Ammon's horn (tissue), 1 donor: ENCODE measurements at places on chromosomes 2 and 18.

GRCh38 chr2:134391751-134392160 lies 137.9 kb downstream of the MGAT5 start:
- no peak for DNase-seq

- DNase-seq: peak; percentile 10
Observed at GRCh38 chr2:212005085-212005671, 533.4 kb downstream of the ERBB4 start.

- DNase-seq: peak; percentile 58
Observed at GRCh38 chr2:174683392-174683759, 80.9 kb downstream of the CHRNA1 start.

- no peak for DNase-seq
Observed at GRCh38 chr2:177289824-177290628, 25.5 kb upstream of the NFE2L2 start.

DNA sequence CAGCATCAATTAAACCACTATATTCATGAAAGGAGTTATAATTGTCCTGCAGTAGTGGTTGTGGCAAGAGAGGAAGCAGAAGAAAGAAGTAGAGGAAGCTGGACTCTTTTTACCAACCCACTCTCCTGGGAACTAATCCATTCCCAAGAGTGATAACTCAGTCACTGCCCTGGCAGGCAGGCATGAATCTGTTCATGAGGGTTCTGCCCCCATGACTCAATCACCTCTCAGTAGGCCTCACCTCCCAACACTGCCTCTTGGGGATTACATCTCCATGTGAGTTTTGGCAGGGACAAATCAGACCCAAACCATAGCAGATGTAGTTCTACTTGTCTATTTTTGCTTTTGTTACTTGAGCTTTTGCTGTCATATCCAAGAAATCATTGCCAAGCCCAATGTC lies 232.7 kb upstream of the MAP2 start:
- DNase-seq: no peak

- DNase-seq: no peak
Observed at GRCh38 chr2:20157193-20157891, 67.6 kb downstream of the SDC1 start.

DNA sequence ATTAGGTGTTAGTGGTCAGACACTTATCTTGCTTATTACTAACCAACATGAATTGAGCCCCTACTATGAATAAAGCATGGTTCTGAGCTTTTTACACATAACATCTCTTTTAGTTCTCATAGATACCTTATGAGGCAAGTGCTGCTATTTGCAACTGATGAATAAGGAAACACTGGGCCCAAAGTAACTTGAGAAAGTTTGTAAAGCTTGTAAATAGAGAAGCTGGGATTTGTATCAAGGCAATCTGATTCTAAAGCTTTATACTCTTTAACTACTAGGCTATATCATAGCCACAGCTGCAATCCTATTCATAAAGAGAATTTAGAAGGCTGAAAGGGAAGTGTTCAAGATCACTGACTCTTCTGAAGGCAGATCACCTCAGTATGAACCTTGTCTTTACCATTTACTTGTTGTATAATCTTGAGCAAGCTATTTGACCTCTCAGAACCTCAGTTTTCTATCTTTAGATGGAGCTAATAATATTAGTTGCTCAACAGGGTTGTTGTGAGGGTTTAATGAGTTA lies 60.4 kb downstream of the ABCB11 start:
- DNase-seq: no peak

GRCh38 chr2:47226132-47226922 lies 71.2 kb upstream of the STPG4 start:
- no peak for DNase-seq

DNA sequence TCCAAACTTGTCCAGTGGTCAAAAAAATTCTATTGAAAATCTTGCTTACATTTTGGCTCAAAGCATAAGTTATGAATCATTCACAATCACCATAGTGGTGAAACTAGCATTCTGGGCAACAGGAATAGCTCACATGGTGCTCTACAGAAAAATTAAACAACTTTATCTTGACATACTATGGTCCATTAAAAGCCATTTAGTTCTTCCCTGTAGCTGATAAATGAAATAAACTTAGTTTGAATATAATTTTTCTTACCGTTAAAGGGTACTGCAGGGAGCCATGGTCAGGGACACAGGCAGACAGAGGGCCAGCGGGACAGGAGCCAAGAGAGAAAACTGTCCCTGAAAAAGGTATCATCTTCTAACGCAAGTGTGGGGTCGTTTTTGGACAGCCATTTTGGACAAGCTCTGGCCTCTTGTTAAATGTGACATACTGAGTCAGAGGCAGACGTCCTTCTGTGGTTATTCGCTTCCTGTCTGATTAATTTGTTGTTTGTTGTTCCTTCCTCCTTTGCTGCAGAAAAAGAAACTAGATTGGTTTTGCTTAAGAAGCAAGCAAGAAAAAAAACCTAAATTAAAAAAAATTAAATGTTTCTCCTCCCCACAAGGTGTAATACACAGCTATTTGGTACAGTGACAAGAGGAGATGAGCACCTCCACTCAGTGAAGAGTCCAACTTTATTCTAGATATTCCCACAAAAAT lies at the start of gene WIPF1:
Gene WIPF1 (minus strand): TSS at position 460 of the 703 bp plus-strand sequence. CDS start 12,231 bp downstream, outside the sequence.
- peak; percentile 50 for DNase-seq

GRCh38 chr2:127408807-127409099 lies 9.5 kb upstream of the PROC start:
- no peak for DNase-seq

GRCh38 chr2:167972020-167972419 lies 275.4 kb downstream of the STK39 start:
- no peak for DNase-seq

- DNase-seq: no peak
Observed at GRCh38 chr18:58226429-58226828, 182.4 kb downstream of the NEDD4L start.

GRCh38 chr18:27808683-27809082 lies 368.2 kb downstream of the CDH2 start:
- no peak for DNase-seq

DNA sequence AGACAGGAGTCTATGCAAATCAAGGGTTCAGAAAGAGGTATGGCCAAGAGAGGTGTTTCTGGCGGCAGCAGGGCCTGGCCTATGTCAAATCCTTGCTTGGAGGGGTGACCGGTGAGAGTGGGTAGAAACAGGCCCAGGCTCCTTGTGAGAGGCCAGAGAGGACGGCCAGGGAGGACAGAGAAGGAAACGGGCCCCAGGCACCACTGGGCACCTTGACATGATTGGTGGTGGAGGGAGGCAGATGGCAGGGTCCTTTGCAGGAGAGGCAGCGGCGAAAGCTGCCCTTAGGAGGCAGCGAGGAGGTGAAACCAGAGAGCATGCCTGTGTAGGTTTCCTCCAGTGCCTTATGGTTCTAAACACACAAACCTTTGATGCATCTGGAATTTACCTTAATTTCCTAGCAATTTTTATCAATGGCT lies 6.2 kb downstream of the RAMP1 start:
- no peak for DNase-seq

DNA sequence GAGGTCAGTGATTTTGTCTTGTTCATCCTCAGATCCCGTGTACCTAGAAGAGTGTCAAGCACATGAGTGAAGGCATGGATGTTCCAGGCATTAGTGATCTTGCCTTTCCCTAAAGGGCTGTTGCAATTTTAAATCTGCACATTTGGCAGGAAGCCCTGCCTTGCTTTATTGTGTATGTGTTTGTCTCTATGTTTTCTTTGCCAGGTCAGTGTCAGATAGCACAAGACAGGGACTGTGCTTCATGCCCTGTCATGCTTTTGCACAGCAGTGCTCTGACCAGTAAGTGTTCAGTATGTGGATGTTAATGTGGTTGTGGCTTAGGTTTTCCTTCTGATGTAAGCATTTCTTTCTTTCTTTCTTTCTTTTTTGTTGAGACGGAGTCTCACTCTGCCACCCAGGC lies 131.5 kb downstream of the RGPD3 start:
- DNase-seq: no peak

DNA sequence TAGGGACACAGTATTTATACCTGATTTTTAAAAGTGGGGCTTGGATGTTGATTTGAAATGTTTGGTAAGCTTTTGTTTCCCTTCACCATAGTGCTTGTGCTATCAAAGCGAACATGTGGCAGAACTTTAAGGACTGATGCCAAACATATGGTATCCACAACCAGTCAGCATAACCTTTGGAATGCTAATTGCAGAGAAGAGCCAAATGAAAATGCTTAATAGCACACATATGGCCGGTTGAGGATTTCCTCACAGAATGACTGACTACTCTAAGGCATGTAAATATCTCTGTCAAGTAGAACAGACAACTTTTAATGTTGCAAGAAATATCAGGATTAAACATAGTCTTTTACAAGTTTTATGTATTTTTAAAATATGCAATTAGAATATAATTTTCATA lies 120.9 kb upstream of the COL3A1 start:
- DNase-seq: peak; percentile 45

- DNase-seq: no peak
Observed at GRCh38 chr2:233173115-233173514, 78.4 kb upstream of the ATG16L1 start.

DNA sequence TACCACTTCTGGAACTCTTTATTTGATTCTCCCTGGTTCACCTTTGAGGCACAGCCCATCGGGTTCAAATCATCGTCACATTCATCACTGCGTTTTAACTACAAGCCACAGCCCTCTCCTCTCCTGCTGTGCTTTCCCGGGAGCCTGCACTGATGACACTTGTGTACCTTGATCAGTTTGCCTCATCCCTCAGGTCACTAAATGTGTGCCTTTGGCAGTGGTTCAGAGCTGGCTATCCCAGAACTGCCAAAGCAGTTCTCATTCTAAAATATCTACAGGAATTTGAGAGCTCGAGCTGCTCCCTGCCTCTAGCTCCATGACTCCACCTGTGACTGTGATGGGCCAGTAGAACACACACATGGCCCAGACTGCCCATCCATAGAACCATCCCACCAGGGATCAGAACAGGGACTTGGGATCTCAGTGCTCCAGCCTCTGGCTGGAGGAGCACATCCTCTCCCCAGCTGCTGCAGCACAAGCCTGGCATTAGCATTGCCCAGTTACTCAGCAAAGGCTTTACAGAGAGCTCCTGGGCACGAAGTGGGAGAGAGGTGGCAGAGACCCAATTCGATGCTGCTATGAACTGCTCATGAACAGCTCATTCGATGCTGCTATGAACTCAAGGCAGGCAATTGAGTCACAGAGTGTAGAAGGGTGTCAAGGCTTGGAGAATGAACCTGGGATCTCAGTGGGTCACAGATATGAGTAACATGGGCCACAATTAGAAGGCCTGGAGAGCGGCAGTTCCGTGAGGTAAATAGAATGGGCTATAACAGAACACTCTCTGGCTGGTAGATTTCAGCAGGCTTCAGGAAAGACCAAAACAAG lies 41.9 kb downstream of the EVA1A start:
- DNase-seq: no peak

DNA sequence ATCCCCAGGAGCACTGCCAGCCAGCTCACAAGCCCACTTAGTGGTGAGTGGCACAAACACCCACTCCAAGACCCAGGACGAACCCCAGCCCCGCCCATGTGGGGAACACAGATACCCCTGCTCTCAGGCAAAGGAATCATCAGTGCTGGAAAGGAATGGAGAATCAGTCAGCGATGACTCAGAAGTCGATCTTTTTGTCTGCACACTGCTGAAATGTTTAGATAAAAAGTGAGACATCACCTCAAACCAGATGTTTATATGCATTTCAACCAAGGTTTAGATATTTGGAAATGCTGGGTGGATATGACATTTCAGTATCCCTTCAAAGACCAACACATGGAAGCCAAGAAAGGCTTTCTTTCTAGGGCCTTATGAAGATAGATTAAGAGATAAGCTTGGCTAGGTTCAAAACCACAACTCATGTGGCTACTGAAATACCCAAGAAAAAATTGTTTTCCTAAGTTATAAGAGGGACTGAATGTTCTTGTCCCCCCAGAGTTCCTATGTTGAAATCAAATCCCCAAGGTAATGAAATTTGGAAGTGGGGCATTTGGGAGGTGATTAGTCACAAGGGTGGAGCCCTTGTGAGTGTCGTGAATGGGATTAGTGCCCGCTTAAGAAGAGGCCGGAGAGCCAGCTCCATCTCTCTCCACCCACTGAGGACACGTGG lies 43.7 kb downstream of the POU3F3 start:
- DNase-seq: no peak

DNA sequence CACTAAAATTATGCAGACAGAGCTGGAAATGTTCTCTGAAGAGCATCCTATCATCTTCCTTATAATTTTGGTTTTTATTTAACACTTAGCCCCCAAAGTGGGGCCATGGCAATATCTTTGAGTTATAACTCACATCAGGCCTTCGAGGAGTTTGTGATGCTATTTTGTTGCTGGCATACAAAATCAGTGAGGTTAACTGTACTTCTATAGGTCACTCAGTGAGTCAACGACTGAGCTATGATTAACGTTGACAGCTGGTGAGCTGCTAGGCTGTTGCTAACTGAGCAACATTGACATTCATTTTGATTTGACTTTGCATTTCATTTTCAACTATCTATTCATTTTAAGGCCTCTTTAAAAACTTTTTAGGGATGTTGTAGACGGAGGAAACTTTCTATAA lies 50.0 kb downstream of the GPD2 start:
- DNase-seq: no peak

- DNase-seq: no peak
Observed at GRCh38 chr18:39232490-39232889, 1666.9 kb upstream of the CELF4 start.

GRCh38 chr2:191692502-191693115 lies 14.7 kb downstream of the NABP1 start:
- DNase-seq: no peak

DNA sequence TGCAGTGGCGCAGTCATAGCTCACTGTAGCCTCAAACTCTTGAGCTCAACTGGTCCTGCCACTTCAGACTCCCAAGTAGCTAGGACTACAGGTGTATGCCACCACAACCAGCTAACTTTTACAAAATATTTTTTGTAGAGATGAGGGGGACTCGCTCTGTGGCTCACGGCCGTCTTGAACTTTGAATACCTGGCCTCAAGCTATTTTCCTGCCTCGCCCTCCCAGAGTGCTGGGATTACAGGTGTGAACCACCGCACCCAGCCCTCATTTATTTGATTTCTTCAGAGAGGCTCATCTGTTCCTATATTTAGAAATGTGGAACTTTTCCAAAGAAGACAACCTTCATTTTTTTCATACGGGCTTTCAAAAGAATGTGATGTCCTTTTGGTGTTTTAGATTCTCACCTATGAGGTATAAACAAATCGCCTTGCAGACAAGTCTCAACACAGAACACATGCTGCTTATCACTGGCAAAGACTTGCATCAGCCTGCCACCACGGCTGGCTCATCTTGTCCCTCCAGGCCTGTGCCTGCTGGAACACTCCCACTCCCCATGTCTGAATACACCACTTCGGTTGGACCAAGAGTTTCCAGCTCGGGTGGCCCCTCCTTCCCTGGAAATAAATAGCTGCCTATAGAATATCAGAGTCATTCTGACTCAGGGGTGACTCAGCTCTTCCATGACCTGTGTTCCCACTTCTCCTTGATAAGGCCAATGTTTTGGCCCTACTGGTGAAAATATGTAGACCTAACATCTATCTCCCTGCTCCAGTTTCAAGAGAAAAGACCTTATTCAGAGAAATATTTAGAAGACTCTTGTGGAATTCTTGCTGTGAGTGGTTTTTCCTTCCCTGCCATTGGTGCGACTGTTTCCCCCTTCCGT lies 202.6 kb downstream of the TGIF1 start:
- peak; percentile 31 for DNase-seq

GRCh38 chr18:74511823-74512222 lies 15.7 kb downstream of the CNDP2 start:
- DNase-seq: peak; percentile 42
